ENCODE measurements at places on chromosomes 6 and 20. TPM values are rescaled to one million over a fixed set of nuclear protein-coding genes. Genes with fewer than 3 reads are reported as not detected.

DNA sequence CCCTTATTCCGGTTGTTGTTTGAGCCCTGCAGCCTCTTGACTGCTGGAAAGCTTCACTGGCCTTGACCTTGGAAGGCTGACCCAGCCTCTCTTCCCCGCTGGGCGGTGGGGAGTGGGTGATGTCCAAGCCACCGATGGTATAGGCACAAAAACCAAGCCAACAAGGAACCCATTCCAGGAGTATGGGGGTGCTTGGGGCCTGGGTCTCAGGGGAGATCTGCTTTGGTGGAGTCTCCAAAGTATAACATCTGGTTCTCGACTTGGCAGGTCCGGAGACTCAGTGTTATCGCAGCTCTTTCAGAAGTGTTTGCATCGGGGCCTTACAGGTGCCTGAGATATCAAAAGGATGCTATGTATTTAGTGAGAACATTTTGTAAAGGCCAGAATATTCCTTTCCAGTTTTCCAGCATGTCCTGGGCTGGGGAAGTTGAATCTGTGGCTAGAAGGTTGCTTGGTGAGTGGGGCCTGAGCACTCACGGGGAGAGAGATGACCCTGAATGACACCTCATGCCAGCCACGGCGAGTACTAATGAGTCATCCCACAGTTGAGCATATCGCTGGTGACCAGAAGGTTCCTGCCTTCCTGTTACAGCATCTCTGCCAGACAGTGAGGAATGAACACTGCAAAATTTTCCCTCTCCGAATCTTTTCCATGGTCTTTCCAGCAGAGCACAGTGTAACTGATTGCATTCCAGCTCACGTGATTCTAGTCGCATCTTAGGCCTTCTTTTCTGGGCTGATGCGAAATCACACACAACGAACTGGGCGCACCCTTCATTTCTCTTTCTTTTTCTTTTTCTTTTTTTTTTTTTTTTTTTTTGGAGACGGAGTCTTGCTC, 133.9 kb downstream of the ZDHHC14 start:
- DNase-seq = no peak
- no peaks in the 10 kb centered on the region for H3K36me3 ChIP-seq
- no peak overlapping the region for H3K4me3 ChIP-seq
- peak overlapping the region; percentile 37 for H3K27ac ChIP-seq

DNA sequence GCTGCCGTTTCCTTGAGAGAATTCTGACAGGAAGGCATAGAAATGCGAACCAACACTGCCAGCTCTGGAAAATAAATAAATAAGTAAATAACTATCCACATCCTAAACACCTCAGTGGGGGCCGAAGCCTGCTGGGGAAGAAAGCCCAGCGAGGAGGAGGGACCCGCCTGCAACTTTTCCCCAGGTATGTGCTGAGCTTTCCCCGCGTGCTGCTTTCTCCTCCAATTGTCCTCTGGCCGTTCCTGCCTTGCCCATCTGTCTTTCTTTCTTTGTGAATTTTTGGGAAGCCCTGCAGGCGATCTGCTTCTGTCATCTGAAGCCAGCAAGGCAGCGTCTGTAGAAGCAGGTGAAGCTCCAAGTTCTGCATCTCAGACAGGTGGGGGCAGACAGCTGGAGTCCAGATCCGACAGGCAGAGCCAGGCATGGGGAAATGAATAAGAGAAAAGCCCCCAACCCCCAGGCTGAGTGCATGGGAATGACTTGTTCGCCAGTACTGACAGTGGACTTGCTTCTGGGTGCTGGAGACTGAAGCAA, 49.2 kb upstream of the IL17A start:
- no peaks in the 10 kb centered on the region for H3K4me1 ChIP-seq
- DNase-seq = no peak
- H3K4me3 ChIP-seq = no peak overlapping the region
- H3K36me3 ChIP-seq = no peaks in the 10 kb centered on the region
- no peak overlapping the region for H3K27ac ChIP-seq
- H3K27me3 ChIP-seq = peaks cover 4% of the 10 kb centered on the region

DNA sequence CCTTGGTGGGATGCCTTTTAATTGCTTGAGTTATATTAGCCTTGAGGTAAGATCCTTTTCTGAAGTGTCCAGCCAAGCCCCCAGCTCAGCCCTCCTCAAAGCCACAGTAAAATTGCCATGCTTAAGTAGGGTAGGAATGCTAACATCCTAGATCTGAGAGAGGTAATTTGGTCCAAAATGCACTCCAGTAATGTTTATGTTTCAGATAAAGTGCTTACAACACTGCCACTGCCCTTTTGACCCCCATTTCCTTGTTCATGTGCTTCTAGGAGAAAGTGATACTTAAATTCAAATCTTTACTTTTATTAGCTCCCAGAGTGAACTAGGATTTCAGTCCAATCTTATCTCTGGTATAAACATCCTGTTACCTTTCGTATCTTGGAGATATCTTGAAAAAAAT, 318.0 kb downstream of the BMP2 start:
- no peaks in the 10 kb centered on the region for H3K27me3 ChIP-seq
- H3K36me3 ChIP-seq = no peaks in the 10 kb centered on the region
- no peak overlapping the region for H3K4me3 ChIP-seq
- no peak overlapping the region for H3K27ac ChIP-seq
- no peak for DNase-seq
- H3K4me1 ChIP-seq = no peaks in the 10 kb centered on the region

GRCh38 chr20:62367136-62367632, at the start of gene LAMA5:
Gene LAMA5 (minus strand): TSS chr20:62367312. CDS start chr20:62367245, 67 bp downstream.
- H3K4me3 ChIP-seq = peak within 1 kb of the TSS; percentile 83
- H3K36me3 ChIP-seq = no peaks in the 10 kb centered on the region
- no peak within 1 kb of the TSS for H3K27ac ChIP-seq
- H3K4me1 ChIP-seq = peaks cover 16% of the 10 kb centered on the region
- no peak for DNase-seq

DNA sequence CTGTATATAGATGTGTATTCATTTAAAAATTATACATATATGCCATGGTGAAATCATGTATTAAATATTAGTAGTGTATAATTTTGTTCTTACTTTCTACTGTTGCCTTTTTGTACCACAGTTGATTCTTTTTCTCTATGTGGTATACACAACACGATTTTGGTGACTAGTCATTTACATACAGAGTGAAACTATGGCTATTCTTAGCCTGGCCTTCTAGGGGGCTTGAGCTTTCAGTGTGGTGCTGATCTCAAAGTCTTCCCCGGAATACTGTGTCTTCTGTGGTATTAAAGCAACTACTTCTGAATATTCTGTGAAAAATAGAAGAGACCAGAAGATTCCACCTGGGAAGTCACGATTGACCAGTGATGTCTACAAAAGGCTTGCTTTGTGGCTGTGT, 301.9 kb downstream of the UTRN start:
- H3K27me3 ChIP-seq = no peaks in the 10 kb centered on the region
- H3K4me1 ChIP-seq = peaks cover 43% of the 10 kb centered on the region
- no peak overlapping the region for H3K4me3 ChIP-seq

DNA sequence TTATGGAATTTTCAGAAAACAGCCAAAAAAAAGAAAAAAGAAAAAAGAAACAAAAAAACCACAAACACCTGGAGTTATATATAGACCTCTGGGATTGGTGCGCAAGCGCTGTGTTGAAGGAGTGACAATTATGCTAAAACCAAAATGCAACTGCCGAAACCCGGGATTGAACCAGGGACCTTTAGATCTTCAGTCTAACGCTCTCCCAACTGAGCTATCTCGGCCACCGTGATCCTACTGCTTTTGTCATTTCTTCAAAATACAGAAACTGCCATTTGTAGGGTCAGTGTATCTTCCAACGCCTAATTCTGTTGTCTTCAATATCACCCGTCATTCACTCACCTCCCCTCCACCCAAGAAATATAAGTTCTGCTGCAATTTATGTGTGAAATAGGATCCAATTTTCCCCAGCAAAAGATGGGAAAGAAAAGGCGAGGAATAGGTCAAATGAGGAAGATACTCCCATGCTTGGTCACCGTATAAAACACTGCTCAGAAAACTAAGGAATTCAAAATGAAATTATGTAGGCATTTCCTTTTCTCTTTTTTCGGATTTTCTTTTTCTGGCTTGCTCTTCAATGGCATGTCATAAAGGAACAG, 116.0 kb downstream of the TRIM27 start:
- peak overlapping the region; percentile 72 for H3K27ac ChIP-seq
- H3K36me3 ChIP-seq = peaks cover 20% of the 10 kb centered on the region
- peaks cover 68% of the 10 kb centered on the region for H3K27me3 ChIP-seq
- H3K4me1 ChIP-seq = peaks cover 4% of the 10 kb centered on the region
- no peak overlapping the region for H3K4me3 ChIP-seq
- no peak for DNase-seq

- H3K4me3 ChIP-seq = no peak overlapping the region
- DNase-seq = peak; percentile 61
- no peaks in the 10 kb centered on the region for H3K36me3 ChIP-seq
- no peaks in the 10 kb centered on the region for H3K27me3 ChIP-seq
- no peak overlapping the region for H3K27ac ChIP-seq
- peaks cover 10% of the 10 kb centered on the region for H3K4me1 ChIP-seq
These were observed 121.8 kb downstream of the SULF2 start for GRCh38 chr20:47663354-47664067.

The ISM1 gene
- total RNA-seq = 0.33 TPM

Measured in naive thymus-derived CD8-positive, alpha-beta T cell (primary cell).